ENCODE measurements at places on chromosomes 16 and 17.

GRCh38 chr17:44266402-44267164 is 1.4 kb downstream of the SLC4A1 start:
- DNase-seq, result no peak

DNA sequence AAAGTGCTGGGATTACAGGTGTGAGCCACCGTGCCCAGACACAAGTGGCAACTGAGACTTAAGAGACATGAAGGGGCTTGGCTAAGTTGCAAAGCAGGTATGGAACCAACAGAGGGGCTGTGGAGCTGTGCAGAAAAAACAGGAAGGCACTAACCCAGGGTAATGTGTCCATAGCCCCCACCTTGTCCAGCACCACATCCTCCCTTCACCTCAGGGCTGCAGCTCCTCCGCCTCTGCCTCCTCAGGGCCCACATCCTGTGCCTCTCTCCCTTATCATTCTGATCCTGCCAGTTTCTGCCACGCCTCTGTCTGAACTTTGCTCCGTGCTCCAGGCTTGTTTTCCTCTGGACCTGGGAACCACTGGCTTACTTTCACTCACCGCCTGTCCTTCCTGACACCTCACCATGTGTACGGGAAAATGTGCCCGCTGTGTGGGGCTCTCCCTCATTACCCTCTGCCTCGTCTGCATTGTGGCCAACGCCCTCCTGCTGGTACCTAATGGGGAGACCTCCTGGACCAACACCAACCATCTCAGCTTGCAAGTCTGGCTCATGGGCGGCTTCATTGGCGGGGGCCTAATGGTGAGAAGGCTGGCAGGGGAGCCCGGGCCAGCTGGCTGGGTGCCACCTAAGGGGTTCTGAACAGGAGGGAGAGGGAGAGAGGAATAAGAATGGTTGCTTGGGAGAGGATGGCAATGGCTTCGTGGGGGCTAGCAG is at the start of gene TM4SF5:
TSS of gene TM4SF5 (plus strand) at position 368 of the 716 bp plus-strand sequence. CDS start at position 405, 37 bp downstream.
- peak; percentile 96 for DNase-seq

DNA sequence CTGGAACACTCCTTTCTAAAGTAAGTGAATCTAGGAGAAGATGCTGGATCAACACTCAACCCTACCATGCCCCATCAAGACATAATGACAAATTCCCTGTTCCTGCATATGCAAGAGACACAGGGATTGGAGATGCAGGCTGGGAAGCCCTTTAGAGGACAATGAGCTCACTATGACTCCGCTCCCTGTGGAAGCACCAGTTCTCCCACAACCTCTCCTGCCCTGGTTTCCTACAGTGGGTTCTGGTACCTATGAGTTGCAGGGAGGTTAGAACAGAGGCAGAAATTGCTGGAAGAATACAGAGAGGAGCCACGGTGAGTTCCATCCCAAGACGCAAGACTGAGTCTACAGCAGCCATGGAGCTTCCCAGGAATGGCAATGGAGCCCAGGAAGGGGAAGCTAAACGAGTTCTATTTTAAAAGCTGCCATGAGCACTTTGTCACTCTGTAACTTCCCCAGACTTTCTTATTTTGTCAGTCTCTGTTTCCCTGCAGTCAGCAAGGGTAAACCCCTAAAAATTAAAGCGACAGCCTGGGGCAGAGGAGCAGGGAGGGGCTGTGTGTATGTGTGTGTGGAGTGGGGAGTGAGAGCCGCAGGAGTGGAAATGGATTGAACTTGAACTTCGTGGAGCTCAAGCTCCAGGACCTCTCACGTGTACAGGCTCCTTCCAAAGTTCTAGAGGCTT is 42.3 kb upstream of the PIK3R6 start:
- DNase-seq, result no peak

DNA sequence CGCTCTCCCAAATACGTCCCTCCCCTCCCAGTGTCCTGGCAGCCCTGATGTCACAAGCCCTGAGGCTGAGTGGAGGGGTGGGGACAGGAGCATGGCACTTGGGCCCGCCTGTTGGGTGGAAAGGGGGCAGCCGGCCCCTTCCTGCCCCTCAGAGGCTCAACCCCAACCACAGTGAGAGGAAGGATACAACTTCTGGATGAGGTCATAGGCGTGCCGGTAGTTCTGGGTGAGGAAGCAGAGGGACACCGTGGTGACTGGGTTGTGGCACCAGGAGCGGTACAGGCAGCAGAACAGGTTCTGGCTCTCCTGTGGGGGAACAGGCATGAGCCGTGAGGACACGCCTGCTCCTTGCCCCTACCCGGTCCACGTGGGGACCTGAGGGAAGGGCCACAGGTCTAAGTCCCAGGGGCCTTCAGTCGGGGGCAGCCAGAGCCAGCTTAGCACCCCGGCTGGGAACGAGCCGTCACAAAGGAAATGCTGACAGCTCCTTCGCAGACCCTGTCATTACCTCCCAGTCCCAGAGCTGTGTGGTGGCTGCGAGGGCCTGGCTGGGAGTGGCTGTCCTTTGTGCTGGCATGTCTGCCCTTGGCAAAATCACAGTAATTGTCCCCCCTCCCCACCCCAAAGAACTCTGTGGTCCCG is 11.2 kb upstream of the MTSS2 start:
- DNase-seq, result peak; percentile 56

GRCh38 chr17:81189670-81190530 is 23.9 kb upstream of the AATK start:
- DNase-seq, result no peak

DNA sequence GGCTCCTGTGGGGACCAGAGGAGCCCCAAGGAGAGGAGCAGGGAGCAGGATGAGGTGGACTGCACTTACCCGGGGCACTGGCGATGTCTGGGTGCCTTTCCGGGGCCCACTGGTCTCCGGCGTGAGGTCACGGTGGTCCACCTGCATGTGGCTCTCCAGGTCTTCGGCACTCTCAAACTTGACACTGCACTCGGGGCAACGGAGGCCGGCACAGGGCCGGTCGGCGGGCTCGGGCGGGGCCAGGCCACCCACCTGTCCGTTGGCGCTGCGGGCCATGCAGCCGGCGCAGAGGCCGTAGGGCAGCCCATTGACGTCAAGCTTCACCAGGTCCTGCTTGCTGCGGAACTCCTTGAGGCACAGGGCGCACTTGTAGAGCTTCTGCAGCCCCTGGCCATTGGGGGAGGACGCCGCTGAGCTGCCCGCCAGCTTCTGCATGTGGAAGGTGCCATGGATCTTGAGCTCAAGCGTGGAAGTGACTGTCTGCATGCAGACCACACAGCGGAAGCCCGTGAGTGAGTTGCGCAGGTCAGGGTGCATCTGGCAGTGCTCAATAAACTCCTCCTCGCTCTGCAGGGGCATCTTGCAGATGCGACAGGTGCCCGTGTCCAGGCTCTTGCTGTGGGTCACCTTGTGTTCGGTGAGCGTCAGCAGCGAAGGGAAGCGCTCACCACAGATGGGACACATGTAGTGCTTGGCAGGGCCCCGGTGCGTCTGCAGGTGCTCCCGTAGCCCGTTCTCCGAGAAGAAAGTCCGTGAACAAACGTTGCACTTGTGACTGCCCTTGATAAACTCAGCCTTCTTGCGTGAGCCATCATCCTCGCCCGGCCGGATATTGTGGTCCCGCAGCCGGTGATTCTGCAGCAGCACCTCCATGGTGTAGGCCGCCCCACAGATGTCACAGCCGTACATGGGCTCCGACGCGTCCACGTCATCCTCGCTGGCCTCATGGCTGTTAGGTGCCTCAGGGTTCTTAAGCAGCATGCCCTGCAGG is 220.0 kb downstream of the ZNF423 start:
- no peak for DNase-seq

DNA sequence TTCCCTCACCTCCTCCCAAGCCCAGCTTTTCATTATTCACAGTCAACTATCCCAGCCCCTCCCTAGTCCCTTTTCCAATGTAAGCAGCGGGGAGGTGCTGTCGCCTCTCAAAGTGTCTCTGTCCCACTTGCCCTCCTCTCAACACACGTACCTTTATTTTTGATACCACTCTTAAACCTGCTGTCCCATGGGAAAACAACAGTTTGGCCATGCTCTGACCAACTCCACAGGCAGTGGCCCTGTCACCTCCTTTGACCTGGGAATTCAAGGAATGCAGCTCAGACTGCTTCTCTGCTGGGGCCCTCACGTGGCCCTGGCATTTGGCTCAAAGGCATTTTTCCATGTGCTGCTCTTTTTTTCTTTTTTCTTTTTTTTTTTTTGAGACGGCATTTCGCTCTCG is 4.2 kb downstream of the LYRM9 start:
- DNase-seq, result no peak

- DNase-seq, result no peak
These were observed 1.7 kb upstream of the COL1A1 start for GRCh38 chr17:50203086-50203485.

DNA sequence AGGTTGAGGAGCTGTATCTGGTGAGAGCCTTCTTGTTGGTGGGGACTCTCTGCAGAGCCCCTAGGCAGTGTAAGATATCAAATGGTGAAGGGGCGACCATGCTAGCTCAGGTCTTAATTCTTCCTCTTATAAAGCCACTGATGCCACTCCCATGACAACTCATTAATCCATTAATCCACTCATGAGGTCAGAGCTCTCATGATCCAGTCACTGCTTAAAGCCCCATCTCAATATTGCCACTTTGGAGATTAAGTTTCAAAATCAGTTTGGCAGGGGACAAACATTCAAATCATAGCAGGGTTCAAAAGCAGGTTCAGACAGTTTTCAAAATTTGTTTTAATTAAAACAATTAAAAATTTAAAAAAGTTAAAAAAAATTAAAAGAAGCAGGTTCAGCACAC is 13.1 kb upstream of the SPECC1 start:
- DNase-seq, result no peak

GRCh38 chr16:50667497-50668367 is 13.4 kb downstream of the SNX20 start:
- DNase-seq, result peak; percentile 23

DNA sequence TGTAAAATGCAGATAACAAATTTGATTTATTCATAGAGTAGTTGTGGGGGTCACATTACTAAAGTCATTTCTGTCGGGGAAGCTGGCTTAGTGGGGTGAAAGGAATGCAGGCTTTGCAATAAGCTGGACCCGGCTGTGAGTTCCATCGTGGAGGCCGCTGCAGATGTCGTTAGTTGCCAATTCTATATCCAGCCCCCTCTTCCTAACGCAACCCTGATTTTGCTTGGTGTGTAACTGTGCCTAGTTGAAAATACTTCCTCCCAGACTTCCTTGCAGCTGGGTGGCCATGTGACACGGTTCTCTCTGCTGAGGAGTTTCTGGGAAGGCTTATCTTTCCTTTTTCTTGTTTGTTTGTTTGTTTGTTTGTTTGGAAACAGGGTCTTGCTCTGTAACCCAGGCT is 4.5 kb downstream of the MFSD6L start:
- DNase-seq, result no peak

GRCh38 chr17:75181608-75182318 is 996 bp downstream of the SUMO2 start:
- no peak for DNase-seq

- no peak for DNase-seq
These were observed 10.3 kb downstream of the MRC2 start for GRCh38 chr17:62637809-62638208.

- peak; percentile 81 for DNase-seq
These were observed 26.2 kb downstream of the ANKRD40 start for GRCh38 chr17:50681263-50682200.

DNA sequence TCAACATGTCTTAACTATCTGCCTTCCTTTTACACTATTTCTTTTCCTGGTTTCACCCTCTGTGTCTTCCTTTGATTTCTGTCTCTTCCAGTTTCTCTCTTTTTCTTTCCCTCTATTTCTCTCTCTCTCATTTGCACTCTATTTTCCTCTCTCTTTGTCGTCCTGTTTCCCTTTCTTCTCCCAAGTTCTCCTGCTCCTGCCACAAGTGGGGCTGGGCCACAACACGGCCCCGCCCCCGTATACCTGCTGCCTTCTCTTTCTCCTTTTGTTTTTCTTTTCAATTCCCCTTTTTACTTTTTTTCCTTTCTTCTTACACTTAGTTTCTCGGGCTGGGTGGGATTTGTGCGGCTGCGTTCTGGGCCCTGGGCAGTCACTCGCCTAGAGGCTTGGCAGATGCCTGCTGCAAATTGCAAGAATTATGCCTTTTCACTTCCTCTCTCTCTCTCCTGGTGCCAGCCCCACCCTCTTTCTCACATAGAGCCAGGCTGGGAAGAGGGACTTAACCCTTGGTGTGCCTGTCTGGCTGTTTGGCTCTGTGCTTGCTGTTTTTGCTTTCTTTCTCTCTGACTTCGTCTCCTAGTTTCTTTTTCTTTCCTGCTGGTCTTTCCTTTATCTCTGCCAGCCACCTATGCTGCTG is 2139.4 kb downstream of the TP53TG3F start:
- DNase-seq, result peak; percentile 32

DNA sequence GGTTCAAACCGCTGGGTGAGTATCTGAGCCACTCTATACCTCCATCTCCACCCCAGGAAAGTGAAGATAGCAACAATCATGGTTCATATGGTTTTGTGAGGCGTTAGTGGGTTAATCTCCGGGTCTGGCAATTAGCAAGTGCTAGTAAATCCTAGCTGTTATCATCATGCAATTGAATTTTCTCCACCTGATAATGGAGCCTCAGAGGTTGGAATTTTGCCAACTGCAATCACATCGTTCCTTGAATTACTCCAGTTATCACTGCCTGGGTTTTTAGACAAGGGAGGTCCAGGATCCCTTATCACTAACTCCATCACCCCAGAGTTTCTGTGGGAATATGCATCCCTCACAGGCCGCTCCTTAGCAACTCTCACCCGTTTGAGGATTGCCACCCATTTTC is 311.5 kb downstream of the RBFOX1 start:
- no peak for DNase-seq

- DNase-seq, result no peak
These were observed 9.3 kb downstream of the ADORA2B start for GRCh38 chr17:15954222-15954621.

DNA sequence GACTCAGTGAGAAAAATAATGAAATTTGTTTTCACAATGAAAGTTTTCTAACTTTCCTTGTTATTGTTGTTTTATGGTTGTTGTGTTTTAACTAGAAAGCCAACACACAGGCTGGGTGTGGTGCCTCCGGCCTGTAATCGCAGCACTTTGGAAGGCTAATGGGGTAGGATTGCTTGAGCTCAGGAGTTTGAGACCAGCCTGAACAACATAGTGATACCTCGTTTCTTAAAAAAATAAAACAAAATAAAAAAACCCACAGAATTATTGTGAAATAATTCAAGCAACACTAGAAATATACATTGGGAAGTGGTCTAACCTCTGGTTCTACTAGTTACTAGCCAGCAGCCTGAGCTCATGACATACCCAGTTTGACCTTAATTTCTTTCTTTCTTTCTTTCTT is 630 bp downstream of the MILR1 start:
- DNase-seq, result no peak

- no peak for DNase-seq
These were observed 14.2 kb upstream of the C17orf78 start for GRCh38 chr17:37361543-37361942.

GRCh38 chr16:50152351-50152806 is 727 bp upstream of the TENT4B start:
- no peak for DNase-seq
